ENCODE measurements at places on chromosomes 5 and 9. TPM values are rescaled to one million over a fixed set of nuclear protein-coding genes. Genes with fewer than 3 reads are reported as not detected.

RLN2 gene
- 0.40 TPM for total RNA-seq

ZFR gene
- total RNA-seq: 70.5 TPM

RNF183 gene
- total RNA-seq: not detected

SLCO6A1 gene
- total RNA-seq: not detected

ORM2 gene
- not detected for total RNA-seq

MAT2B gene
- 86.1 TPM for total RNA-seq

TRIM36 gene
- 0.08 TPM for total RNA-seq

CCL21 gene
- total RNA-seq: not detected

C6 gene
- total RNA-seq: not detected

RORB gene
- total RNA-seq: 2.2 TPM

DNA sequence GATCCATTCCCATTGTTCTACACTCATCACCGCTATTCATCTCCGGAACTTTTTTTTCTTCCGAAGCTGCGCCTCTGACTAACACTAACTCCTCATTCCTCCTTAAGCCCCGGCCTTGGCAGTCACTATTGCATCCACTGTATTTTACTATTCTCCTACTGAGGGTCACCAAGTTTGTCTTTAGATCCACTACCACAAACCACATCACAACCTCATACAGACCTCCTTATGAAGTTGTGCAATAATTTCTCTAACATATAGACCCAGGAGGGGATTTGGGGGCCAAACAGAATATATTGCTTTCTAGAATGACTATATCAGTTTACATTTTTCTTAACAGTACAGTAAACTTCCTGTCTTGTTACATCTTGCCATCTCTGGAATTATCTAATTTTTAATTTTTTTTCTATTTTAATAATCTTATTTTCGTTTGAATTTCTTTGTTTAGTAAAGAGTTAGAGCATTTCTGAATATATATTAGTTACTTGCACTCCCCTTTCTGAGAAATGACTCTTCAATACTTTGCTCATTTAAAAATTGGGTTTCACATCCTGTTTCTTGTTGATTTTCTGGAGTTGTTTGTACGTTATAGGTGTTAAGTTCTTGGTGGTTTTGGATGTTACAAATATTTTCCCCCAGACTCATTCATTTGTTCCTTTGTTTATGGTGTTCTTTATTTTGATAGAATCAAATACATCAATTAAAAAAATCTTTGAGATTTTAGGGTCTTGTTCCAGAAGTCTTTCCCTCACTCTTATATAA, 37.1 kb downstream of the DMRT2 start:
- no peak for DNase-seq

DNA sequence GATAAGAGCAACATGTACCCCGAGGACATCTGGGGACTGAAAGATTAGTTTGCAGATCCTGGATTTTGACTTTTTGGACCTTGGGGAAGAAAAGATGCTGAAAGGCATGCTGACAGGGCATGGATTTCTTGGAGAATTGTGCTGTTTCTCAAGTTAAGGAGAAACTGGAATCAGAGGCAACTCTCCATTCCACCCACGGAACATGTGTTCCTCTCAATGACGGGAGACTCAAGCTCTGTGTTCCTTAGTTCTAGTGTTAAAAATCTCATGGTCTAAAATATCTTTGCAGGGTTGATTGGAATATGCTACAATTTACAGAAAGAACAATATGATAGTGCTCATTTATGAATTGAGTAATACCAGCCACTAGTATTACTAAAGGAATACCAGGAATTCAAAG, 34.4 kb upstream of the CDH12 start:
- DNase-seq: no peak

DNA sequence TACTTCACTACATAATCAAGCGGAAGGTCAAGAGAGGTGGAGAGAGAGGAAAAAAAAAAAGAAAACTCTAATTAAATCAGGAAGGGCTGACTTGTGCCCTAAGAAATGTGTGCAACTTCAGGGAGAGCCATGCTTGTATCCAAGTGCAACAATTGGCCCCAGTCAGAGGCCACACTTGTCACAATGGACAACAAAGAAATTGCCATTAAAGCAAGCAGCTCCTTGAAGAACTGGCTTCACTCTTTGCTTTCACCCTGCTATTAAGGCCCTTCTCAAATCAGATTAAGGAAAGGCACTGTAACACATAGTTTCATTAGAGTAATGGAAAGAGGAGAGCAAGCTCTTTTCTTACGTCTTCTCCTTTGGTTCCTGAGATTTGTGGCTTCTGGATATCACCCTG, 480.9 kb upstream of the WWC1 start:
- DNase-seq: no peak

GRCh38 chr5:6838736-6839135, 125.5 kb downstream of the TENT4A start:
- no peak for DNase-seq

DNA sequence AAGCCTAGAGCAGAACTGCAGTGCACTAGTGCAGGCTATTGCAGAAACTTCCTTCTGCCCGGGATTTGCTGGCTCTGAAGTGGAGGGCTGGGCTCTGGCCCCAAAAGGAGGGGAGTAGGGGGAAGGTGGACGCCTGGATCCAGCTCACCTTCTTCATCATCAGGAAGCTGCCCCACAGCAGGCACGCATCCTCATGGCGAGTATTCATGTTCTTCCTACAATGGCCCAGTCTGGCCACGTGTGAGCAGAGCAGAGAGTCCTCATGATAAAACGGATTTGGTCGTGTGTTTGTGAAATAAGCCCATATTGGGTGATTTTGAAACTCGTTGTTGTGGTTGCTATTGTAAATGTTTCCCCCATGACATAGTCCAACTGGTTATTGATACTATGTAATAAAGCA, 8.2 kb upstream of the GLIPR2 start:
- DNase-seq: no peak

- DNase-seq: peak; percentile 81
These were observed 115.9 kb downstream of the CDC42SE2 start for GRCh38 chr5:131379723-131380122.

DNA sequence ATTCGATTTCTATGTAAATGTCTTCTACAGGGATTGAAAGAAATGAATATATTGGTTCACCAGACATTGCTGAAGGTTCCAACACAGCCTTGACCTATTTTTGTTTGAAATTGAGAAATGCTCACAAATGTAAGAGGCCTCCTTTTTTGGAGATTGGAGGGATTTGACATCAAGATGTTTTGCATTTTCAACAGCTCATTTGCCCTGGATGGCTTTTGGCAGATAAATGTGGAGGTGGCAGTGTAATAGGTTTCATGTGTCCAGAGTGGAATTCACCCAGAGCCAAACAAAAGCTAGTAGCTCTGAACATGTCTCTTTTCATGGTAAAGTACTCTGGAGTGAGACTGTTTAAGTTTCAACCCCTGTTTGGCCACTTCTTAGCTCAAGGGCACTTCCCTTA, 77.3 kb downstream of the PALM2AKAP2 start:
- DNase-seq: no peak

DNA sequence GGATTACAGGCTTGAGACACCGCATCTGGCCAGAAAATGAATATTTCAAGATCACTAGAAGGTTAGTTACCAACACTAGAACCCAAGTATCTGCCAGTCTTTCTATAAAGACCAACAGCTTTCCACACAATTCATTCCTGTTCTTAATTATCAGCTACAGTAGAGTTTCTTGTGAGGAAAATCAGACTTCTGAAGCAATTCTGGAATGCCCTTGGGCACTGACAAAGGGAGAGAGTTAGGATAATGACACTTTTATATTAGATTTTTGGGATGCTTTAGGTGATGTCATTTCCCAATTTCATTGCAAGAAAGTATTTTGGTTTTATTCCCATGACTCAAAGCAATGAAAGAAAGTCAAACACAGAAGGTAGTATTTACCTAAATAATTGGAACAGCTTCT, 497.0 kb upstream of the TUSC1 start:
- DNase-seq: no peak

- no peak for DNase-seq
These were observed 76.9 kb downstream of the FEM1C start for GRCh38 chr5:115467628-115468027.

- DNase-seq: no peak
These were observed 27.8 kb upstream of the GLIS3 start for GRCh38 chr9:4327504-4328191.

GRCh38 chr5:155953335-155953734, 373.6 kb upstream of the SGCD start:
- no peak for DNase-seq

DNA sequence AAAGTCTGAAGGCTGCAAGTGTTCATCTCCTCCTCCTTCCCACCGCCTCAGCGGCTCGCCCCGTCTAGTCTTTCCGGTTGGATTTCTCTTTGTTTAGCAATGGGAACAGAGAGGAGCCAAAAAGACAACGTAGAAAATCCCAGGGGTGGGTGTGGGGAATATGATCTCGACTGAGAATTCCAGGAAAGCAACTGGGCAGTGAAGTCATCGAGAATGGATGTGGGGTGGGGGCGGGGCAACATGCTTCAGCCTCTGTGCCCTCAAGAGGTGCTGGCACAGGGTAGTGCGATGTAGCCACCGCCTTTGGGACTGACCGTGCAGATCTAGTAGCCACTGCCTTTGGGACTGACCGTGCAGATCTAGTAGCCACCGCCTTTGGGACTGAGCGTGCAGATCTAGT, 12.9 kb downstream of the MSX2 start:
- no peak for DNase-seq

DNA sequence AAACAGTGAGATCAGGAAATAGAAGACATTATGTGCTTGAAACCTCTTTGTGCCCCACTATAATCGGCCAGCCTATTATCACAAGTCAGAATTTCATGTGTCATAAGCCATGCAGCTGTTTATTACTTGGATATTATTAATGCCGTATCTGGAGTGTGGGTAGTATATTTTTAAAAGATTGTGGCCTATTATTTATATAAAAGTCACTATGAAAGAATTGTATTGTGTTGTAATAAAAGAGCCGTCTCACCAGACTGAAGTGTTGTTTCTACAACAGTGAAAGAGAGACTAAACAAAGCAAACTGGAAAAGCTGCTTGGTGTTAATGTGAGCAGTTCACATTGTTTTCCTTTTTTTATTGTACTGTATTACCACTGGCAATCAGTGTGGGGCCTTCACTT, 449.1 kb downstream of the PSAT1 start:
- no peak for DNase-seq

DNA sequence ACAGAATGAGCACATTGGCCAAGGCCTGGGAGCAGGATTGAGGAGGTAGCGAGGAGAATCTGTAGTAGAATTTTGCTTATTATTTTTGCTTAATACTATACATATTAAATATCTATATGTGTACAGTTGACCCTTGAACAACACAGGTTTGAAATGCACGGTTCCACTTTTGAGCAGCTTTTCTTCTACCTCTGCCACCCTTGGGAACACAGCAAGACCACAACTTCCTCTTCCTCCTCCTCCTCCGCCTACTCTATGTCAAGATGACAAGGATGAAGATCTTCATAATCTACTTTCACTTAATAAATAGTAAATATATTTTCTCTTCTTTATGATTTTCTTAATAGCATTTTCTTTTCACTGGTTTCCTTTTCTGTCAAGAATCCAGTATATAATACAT, 541.4 kb downstream of the KCTD16 start:
- DNase-seq: no peak

GRCh38 chr9:68969538-68969937, 44.4 kb downstream of the PRKACG start:
- DNase-seq: no peak
